Right cardiac atrium (tissue), 5 donors: ENCODE measurements at places on chromosomes 16 and 17. TPM values are rescaled to one million over a fixed set of nuclear protein-coding genes. Genes with fewer than 3 reads are reported as not detected.

GRCh38 chr17:27873746-27874145, 19.4 kb downstream of the LYRM9 start:
- DNase-seq: no peak

COX4I1 gene
- total RNA-seq: 1,306 TPM

DNA sequence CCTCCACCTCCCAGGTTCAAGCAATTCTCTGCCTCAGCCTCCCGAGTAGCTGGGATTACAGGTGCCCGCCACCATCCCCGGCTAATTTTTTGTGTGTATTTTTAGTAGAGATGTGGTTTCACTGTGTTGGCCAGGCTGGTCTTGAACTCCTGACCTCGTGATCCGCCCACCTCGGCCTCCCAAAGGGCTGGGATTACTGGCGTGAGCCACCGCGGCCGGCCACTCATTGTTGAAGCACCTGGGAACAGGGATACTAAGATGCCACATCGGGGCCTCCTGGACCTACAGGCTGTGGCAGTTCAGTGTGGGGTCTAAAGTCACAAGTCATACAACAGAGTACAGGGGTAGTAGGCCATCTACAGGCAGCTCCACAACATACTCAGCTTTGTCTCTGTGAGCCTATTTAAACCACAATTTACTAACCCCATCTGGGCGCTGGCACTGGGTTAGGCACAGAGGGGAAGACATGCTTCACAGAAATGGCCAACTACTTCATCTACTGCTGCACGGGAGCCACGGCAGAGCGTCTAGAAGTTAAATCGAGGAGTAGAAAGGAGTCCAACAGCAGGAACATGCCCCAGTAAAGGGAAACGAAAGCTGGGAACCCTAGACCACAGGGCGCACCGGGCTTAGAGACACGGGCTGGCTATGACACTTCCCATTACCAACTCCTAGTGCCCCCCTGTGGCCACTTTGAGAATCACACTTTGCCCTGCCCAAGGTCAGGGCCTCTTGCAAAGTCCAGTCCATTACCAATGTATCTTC, 4.3 kb downstream of the VAMP2 start:
- DNase-seq: peak; percentile 95

DNA sequence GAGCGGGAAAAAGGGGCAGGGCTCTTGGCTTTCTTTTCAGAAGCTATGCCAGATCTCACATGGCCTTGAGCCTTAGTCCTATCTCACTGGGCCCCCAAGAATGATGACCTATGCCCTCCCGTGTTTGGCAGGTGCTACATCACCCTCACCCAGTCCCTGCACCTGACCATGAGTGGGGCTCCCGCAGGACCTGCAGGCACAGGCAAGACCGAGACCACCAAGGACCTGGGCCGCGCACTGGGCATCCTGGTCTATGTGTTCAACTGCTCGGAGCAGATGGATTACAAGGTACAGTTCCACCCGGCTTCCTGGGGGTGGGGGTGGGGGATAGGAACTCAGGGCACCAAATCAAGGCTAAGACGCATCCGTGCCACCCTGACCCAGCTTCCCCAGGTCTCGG, 120.9 kb downstream of the DNAH9 start:
- no peak for DNase-seq

HCRT gene
- not detected for total RNA-seq

DNA sequence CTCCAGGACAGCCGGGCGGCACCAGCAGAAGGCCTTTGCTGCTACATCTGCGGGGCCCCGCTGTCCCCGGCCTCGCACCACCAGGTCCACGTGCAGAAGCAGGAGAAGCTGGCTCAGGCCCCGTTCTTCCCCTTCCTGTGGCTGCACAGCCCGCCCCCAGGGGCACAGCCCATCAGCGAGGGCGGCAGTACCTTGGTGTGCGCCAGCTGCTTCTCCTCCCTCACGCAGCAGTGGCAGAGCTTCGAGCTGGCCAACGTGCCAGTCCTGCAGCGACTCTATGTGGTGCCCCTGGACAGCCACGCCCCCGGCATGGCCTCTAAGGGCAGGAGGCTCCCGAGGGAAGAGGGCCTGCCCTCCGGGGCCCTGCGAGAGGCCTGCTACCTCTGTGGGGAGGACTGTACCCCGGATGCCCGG, 58.3 kb upstream of the CIBAR2 start:
- no peak for DNase-seq

TNFRSF13B gene
- not detected for total RNA-seq

GRCh38 chr17:62701706-62702085, 74.2 kb downstream of the MRC2 start:
- DNase-seq: no peak

CCL7 gene
- not detected for total RNA-seq

- DNase-seq: no peak
Observed at GRCh38 chr16:4618645-4619418, 4.1 kb upstream of the UBALD1 start.

SLC2A4 gene
- 102 TPM for total RNA-seq

KCNJ16 gene
- not detected for total RNA-seq

GRCh38 chr16:85245307-85246172, 133.3 kb upstream of the CIBAR2 start:
- peak; percentile 87 for DNase-seq

PPL gene
- total RNA-seq: 3.9 TPM

- no peak for DNase-seq
Observed at GRCh38 chr16:47780213-47780875, 319.2 kb downstream of the PHKB start.

DNA sequence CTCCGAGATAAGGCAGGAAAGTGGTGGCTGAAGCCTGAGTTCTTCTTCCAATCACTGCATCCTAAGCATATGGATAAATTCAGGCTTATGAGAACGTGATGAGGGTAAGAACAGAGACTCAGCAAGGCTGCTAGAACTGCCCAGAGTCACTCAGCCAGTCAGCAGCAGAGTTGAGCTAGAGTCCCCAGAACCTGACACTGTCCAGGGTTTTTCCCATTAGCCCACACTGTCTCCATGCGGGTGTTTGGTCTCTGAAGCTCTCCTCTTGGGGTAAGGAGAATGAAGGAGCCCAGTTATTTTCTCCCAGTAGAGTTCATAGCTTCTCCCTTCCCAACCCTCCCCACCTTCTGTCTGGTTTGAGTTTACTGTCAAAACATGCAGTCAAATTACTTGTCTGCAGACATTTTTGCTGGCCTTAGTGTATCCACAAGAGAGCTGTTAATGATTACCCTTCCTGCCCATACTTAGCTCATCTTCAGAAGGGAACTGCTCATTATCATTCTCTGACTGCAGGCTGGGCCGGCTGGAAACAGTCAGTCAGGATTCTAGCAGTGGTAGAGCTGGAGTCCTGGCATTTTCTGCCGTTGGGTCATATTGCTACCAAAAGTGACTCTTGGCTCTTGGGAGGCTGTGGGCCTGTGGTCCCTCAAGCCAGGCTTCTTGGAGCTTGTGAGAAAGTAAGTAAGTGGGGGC, 460.0 kb downstream of the HS3ST3B1 start:
- DNase-seq: no peak

GRCh38 chr17:17682737-17683680, 1.8 kb downstream of the RAI1 start:
- DNase-seq: peak; percentile 76

SKAP1 gene
- total RNA-seq: not detected

DNA sequence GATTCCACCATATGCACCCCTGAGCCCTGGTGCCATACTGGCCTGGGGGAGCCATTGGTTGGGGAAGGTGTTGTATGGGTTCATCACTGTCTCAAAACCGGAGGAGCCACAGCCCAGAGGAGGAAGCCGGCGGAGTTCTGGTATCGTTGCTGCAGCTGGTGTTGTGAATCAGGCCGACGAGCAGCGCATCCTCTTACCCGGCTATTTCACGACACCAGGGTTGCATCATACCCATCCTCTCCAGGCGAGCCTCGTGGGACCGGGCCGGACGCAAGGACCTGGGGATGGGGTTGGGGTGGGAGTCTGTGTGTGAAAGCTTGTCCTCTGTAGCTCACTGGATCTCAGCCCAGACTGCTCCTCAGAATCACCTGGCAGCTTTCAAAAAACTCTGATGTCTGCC, 6.6 kb upstream of the SLC12A3 start:
- DNase-seq: no peak

- no peak for DNase-seq
Observed at GRCh38 chr16:21613781-21614180, 14.4 kb downstream of the METTL9 start.

DNA sequence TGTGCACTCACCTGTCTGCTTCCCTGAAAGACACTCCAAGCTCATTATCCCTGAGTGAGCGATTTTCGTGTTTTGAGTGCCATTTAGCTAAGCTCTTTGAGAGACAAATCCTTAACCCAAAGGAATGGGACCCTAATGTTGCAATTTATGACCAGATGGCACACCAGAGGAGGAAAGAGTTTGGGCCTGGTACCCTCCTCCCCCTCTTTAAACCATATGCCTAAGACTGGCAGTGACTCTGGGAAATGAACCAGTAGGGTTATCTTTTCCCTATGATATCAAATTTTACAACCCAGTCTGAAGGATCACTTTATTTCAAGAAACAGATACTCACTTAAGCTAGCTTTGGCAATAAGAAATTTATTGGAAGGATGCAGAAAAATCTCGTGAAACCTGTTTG, 550.4 kb downstream of the TOX3 start:
- DNase-seq: no peak

DNAH3 gene
- total RNA-seq: 0.68 TPM

CHST5 gene
- total RNA-seq: 0.15 TPM

GRCh38 chr17:73068322-73069153, 23.9 kb downstream of the SLC39A11 start:
- no peak for DNase-seq

- no peak for DNase-seq
Observed at GRCh38 chr17:41935641-41936040, 5.2 kb downstream of the ODAD4 start.

TBX6 gene
- total RNA-seq: 0.67 TPM

SRCIN1 gene
- 0.89 TPM for total RNA-seq

SEZ6L2 gene
- total RNA-seq: 2.4 TPM

- no peak for DNase-seq
Observed at GRCh38 chr16:69851491-69852240, 89.5 kb downstream of the WWP2 start.

IL21R gene
- total RNA-seq: 1.1 TPM

GRCh38 chr17:65407017-65407416, 154.4 kb downstream of the AXIN2 start:
- no peak for DNase-seq
